ENCODE measurements at places on chromosomes 3 and 15.

DNA sequence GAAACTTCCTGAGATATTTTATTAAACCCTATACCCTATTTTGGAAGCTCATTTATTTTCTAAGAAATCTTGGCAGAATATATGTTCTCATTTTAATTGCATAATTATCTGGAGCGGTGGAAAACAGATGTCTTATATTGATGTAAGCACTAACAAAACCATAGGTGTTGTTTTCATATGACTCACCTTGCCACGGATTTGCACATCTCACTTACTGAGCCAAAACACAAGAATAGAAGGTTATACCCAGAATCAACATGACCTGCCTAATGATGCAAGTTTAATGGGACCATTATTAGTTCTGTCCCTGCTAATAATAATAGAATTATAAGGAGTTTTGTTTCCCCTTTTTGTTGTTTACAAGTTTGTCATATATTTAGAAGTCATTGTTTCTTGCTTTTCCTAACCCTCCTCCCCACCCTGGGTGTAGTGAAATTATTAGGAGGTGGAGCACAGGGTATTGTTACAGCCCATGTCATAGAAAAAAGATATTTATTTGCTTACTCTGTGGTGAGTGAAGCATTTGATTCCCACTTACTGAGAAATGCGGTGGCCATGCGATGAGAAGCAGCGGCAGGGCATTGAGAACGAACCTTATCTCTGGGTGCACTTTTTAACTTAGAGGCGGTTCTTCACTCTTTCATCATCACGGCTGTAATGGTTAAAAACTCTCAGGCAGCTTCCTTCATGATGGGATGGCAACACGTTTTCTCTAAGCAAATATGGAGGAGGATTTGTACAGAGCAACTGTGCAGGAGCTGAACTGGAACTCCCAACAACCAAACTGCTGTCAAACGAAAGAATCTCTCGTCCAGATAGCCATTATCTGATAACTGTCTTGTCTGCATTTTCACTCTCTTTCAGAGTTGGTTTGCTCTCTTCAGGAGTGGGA is 521 bp downstream of the IL5RA start:
- H3K36me3 ChIP-seq: no peaks in the 10 kb centered on the region
- no peak for DNase-seq
- H3K4me3 ChIP-seq: no peak overlapping the region
- H3K27me3 ChIP-seq: no peaks in the 10 kb centered on the region

GRCh38 chr3:53773021-53773436 is 73.2 kb downstream of the CHDH start:
- H3K4me1 ChIP-seq: peaks cover 4% of the 10 kb centered on the region
- H3K4me3 ChIP-seq: no peak overlapping the region
- H3K27ac ChIP-seq: no peak overlapping the region
- DNase-seq: no peak
- no peaks in the 10 kb centered on the region for H3K36me3 ChIP-seq

- no peaks in the 10 kb centered on the region for H3K27me3 ChIP-seq
- no peaks in the 10 kb centered on the region for H3K4me1 ChIP-seq
- DNase-seq: no peak
- H3K36me3 ChIP-seq: peaks cover 7% of the 10 kb centered on the region
- H3K27ac ChIP-seq: no peak overlapping the region
These were observed 20.5 kb downstream of the EXOSC7 start for GRCh38 chr3:44996556-44996969.

DNA sequence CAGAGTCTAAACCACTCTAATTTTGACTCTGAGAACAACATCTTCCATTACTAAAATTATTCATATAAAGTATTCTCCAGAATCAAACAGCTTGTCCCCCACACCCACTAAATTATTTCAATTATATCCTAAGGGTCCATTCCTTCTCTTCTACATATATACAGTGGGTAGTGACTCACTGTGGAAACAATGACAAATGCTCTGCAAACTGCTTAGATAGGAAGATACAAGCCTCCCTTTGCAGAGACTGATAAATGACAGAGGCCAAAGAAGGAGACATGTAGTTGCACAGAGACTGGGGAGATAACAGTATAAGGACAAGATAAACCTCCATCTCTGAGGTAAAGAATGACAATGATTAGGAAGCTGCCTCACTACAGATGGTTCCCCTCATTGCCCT is 1087.4 kb downstream of the AGBL1 start:
- H3K27me3 ChIP-seq: no peaks in the 10 kb centered on the region
- H3K27ac ChIP-seq: no peak overlapping the region
- H3K4me1 ChIP-seq: no peaks in the 10 kb centered on the region

DNA sequence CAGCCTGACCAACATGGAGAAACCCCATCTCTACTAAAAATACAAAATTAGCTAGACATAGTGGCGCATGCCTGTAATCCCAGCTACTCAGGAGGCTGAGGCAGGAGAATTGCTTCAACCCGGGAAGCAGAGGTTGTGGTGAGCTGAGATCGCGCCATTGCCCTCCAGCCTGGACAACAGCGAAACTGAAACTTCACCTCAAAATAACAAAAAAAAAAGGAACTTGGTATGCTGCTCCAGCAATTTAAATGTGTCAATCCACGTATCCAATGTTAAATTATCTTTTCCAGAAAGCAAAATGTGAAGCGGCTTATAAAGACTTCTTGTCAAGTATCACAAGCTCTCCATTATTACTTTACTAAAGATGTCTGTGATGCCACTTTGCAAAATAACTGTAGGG is 9.9 kb upstream of the ARIH1 start:
- H3K4me1 ChIP-seq: no peaks in the 10 kb centered on the region
- H3K4me3 ChIP-seq: no peak overlapping the region
- no peaks in the 10 kb centered on the region for H3K36me3 ChIP-seq

DNA sequence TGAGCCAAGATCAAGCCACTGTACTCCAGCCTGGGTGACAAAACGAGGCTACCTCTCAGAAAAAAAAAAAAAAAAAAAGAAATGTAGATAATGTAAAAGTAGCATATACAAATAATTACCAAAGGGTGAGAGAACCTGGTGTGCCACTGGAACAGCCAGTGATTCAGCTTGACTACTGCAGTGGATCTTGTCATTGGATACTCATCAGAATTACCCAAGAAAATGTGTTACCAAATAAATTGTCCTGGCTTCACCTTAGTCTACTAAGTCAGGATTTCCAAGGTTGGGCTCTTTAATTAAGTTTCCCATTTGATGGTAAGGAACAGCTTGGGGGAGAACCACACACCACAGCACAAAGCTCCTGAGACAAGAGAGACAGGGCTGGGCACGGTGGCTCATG is 1.5 kb downstream of the NICN1 start:
- no peak overlapping the region for H3K27ac ChIP-seq
- no peaks in the 10 kb centered on the region for H3K36me3 ChIP-seq
- no peaks in the 10 kb centered on the region for H3K27me3 ChIP-seq
- no peak overlapping the region for H3K4me3 ChIP-seq
- DNase-seq: no peak

GRCh38 chr3:194306771-194307640 is 44.1 kb downstream of the CPN2 start:
- no peaks in the 10 kb centered on the region for H3K36me3 ChIP-seq
- H3K27ac ChIP-seq: no peak overlapping the region
- H3K27me3 ChIP-seq: no peaks in the 10 kb centered on the region
- H3K4me1 ChIP-seq: no peaks in the 10 kb centered on the region
- H3K4me3 ChIP-seq: no peak overlapping the region

- H3K4me1 ChIP-seq: no peaks in the 10 kb centered on the region
- no peak overlapping the region for H3K27ac ChIP-seq
- H3K36me3 ChIP-seq: no peaks in the 10 kb centered on the region
- no peak overlapping the region for H3K4me3 ChIP-seq
- H3K27me3 ChIP-seq: no peaks in the 10 kb centered on the region
- no peak for DNase-seq
These were observed 9.7 kb downstream of the DGKG start for GRCh38 chr3:186352369-186352768.

DNA sequence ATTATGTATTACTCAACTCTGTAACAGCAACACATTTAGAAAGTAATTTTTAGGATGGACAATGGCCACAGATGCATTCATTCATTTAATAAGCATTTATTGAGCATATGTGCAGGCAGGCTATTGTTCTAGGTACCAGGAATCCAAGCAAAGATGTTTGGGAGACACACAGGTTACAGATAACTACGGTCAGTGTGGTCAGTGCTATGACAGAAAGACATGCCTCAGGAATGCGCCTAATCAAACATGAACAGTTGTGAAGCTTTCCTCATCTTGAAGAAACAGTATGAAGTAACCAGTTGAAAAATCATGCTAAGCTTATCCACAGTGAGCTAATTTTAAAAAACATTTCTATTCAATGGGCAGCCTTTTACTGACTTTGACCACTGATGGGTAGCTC is 155.4 kb upstream of the CCDC54 start:
- H3K4me3 ChIP-seq: no peak overlapping the region
- no peaks in the 10 kb centered on the region for H3K27me3 ChIP-seq
- DNase-seq: no peak
- no peaks in the 10 kb centered on the region for H3K4me1 ChIP-seq
- no peaks in the 10 kb centered on the region for H3K36me3 ChIP-seq

- H3K27ac ChIP-seq: no peak overlapping the region
- no peaks in the 10 kb centered on the region for H3K36me3 ChIP-seq
- H3K27me3 ChIP-seq: no peaks in the 10 kb centered on the region
These were observed 15.3 kb upstream of the PHC3 start for GRCh38 chr3:170196833-170197232.

GRCh38 chr15:90064911-90065681 is 37.2 kb downstream of the IDH2 start:
- DNase-seq: no peak
- no peaks in the 10 kb centered on the region for H3K36me3 ChIP-seq
- H3K27me3 ChIP-seq: no peaks in the 10 kb centered on the region
- H3K27ac ChIP-seq: no peak overlapping the region

- DNase-seq: no peak
- H3K27ac ChIP-seq: no peak overlapping the region
- H3K4me1 ChIP-seq: no peaks in the 10 kb centered on the region
- no peak overlapping the region for H3K4me3 ChIP-seq
- H3K36me3 ChIP-seq: no peaks in the 10 kb centered on the region
These were observed 103.1 kb upstream of the TLE3 start for GRCh38 chr15:70200511-70201424.

GRCh38 chr3:140702281-140702680 is 24.4 kb downstream of the TRIM42 start:
- no peaks in the 10 kb centered on the region for H3K27me3 ChIP-seq
- DNase-seq: no peak
- H3K36me3 ChIP-seq: no peaks in the 10 kb centered on the region
- H3K27ac ChIP-seq: no peak overlapping the region
- no peaks in the 10 kb centered on the region for H3K4me1 ChIP-seq
- no peak overlapping the region for H3K4me3 ChIP-seq

DNA sequence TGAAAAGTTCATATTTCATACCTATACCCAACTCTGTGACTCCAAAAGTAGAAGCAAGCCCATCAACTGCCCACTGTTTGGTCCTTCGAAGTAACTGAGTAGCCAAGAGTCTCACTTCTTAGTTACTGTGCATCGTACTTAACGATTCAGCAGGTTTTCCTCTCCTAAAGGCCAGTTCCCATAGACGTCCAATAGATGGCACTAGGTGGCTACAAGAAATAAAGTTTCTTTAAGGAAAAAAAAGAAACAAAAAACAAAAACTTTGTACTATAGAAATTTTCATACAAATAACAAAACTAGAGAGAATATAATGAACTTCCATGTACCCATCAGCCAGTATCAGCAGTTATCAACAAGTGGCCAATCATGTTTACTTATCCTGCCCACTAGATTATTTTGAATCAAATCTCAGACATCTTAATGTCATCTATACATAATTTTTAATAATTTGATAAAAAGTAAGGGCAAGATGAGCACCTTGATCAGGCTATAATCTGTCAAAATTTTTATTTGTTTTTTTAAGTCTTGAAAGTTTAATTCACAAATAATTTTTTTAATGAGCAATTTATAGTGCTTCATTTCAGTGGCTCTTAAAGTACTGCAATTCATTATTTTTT is 63.8 kb upstream of the ACP3 start:
- H3K36me3 ChIP-seq: no peaks in the 10 kb centered on the region
- H3K27me3 ChIP-seq: no peaks in the 10 kb centered on the region
- no peak overlapping the region for H3K27ac ChIP-seq
- no peak for DNase-seq

- H3K27ac ChIP-seq: no peak overlapping the region
- no peak overlapping the region for H3K4me3 ChIP-seq
- H3K27me3 ChIP-seq: no peaks in the 10 kb centered on the region
- no peak for DNase-seq
- no peaks in the 10 kb centered on the region for H3K4me1 ChIP-seq
- H3K36me3 ChIP-seq: no peaks in the 10 kb centered on the region
These were observed 138.5 kb downstream of the GABRB3 start for GRCh38 chr15:26634319-26634718.

DNA sequence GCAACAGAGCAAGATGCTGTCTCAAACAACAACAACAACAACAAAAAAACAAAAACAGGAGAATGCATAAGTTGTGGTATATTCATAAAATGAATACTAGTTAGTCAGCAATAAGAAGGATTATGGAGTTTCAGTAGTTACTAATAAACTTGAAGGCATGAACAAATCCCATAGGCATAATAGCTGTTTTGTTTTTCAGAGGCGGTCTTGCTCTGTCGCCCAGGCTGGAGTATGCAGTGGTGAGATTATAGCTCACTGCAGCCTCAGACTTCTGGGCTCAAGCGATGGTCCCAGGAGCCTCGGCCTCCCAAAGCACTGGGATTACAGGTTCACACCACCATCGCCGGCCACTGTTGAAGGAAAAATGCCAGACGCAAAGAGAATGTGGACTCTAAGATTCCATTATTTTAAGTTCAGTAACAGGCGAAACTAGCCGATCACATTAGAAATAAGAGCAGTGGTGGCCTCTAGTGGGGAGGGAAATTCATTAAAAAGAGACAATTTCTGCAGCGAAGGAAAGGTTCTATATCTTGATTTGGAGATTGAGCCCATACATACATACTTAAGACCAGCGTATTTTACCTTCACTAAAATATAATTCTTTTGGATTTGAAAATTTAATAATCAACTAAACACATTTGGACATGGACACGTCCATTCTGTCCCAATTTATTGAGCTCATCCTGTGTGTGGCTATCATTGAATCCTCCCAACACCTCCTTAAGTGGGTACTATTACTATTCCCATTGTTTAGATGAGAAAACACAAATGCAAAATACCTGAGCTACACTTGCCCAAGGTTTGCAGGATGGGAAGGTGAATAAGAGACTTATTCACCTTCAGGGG is 27.4 kb upstream of the HDAC11 start:
- no peak overlapping the region for H3K4me3 ChIP-seq
- no peak for DNase-seq
- H3K27ac ChIP-seq: peak overlapping the region; percentile 69
- H3K4me1 ChIP-seq: no peaks in the 10 kb centered on the region
- no peaks in the 10 kb centered on the region for H3K27me3 ChIP-seq
- no peaks in the 10 kb centered on the region for H3K36me3 ChIP-seq

GRCh38 chr15:27353856-27354255 is 382.9 kb downstream of the GABRG3 start:
- H3K36me3 ChIP-seq: no peaks in the 10 kb centered on the region
- no peaks in the 10 kb centered on the region for H3K27me3 ChIP-seq
- no peak overlapping the region for H3K4me3 ChIP-seq
- DNase-seq: no peak
